ENCODE measurements at places on chromosomes 7 and 10.

DNA sequence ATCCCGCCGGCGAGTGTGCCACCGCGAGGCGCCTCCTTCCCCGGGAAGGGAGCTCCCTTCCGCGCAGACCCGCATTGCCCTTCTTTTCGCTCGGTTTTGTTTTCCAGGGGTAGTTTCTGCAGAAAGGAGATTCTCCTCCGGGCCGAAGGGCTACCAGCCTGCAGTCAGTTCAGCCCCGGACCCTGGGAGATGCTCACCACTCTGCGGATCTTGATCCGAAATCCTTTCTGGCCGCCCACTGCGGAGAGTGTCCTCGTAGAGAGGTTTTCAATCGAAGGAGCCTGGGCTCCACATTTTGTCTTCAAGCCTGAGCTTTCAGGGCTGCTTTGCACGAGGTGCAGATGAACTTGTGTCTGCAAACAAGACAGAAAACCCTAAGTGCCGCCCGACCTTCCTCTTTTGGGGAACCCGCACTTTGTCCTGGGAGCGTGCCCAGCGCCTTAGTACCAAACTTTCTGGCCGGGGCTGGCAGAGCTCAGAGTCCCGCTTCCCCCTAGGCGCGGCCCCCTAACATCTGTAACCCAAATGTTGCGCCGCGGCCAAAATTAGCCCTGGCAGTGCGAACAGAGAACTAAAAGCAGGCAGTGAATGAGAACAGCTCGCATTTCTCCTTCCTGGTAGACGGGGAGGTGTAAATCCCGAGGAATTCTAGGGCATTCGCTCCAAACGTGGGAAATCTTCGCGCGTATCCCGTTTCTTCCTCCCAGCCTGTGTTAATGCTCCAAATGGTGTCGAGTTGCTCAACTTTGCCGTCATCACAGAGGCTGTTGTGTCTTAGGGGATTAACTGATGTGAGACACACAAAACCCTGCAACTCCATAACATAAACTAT lies 6.7 kb upstream of the EN2 start:
- no peak for DNase-seq

GRCh38 chr10:48926764-48927540 lies 12.7 kb downstream of the LRRC18 start:
- DNase-seq, result no peak

- DNase-seq, result no peak
These were observed 131.0 kb upstream of the EEPD1 start for GRCh38 chr7:36021917-36022550.

GRCh38 chr7:95545007-95545615 lies 51.2 kb downstream of the PDK4 start:
- no peak for DNase-seq

GRCh38 chr7:16014031-16014430 lies 327.5 kb upstream of the MEOX2 start:
- no peak for DNase-seq

GRCh38 chr7:141294143-141294829 lies 220.4 kb downstream of the TMEM178B start:
- DNase-seq, result no peak
